Thymus (tissue), 14 donors: ENCODE measurements at places on chromosomes 4 and X. TPM values are rescaled to one million over a fixed set of nuclear protein-coding genes. Genes with fewer than 3 reads are reported as not detected.

GRCh38 chrX:23884427-23885024 is 23.2 kb downstream of the APOO start:
- H3K27me3 ChIP-seq, result no peaks in the 10 kb centered on the region
- no peak overlapping the region for H3K4me3 ChIP-seq
- no peak overlapping the region for H3K27ac ChIP-seq
- H3K4me1 ChIP-seq, result no peaks in the 10 kb centered on the region
- DNase-seq, result no peak

The RENBP gene
- total RNA-seq, result 9.3 TPM

The ERAS gene
- total RNA-seq, result not detected

DNA sequence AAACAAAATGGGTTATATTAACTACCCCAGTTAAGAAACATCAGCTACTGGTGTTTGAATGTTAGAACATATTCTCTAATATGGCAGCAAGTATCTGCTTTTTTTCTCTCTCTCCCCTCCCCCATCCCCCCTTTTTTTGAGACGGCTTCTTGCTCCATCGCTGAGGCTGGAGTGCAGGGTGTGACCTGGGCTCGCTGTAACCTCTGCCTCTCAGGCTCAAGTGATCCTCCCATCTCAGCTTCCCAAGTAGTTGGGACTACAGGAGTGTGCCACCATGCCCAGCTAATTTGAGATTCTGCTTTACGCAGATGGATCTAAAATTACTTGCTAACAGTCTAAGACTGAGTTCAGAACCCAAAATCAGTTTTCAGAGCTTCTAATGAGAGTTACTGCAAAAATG is 101.9 kb downstream of the AFF1 start:
- no peaks in the 10 kb centered on the region for H3K36me3 ChIP-seq
- H3K4me1 ChIP-seq, result no peaks in the 10 kb centered on the region
- no peak overlapping the region for H3K4me3 ChIP-seq
- H3K27ac ChIP-seq, result no peak overlapping the region
- no peak for DNase-seq

GRCh38 chrX:45497290-45497689 is 296.6 kb upstream of the DIPK2B start:
- no peaks in the 10 kb centered on the region for H3K36me3 ChIP-seq
- DNase-seq, result no peak
- no peak overlapping the region for H3K27ac ChIP-seq
- H3K4me1 ChIP-seq, result no peaks in the 10 kb centered on the region
- no peak overlapping the region for H3K4me3 ChIP-seq
- H3K27me3 ChIP-seq, result no peaks in the 10 kb centered on the region

The ZBTB49 gene
- total RNA-seq, result 4.5 TPM

DNA sequence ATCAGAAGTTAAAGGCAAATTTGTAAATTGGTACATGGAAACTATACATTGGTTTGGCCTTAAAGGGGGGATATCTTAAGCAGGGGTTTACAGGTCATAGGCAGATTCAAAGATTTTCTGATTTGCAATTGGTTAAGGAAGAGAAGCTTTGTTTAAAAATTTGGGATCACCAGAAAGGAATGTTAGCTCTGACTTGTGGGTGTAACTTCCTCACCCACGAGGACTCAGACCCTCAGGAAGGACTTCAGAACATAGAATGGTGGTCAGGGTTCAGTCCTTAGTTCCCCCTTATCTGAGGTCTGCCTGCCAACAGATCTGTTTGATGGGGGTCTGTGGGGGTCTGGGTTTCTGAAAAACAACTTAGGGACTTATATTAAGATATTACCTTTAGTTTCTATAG is 427.4 kb upstream of the DIPK2B start:
- H3K36me3 ChIP-seq, result no peaks in the 10 kb centered on the region
- no peak for DNase-seq
- H3K27me3 ChIP-seq, result no peaks in the 10 kb centered on the region
- no peak overlapping the region for H3K4me3 ChIP-seq

The UGT2B17 gene
- 0.28 TPM for total RNA-seq

- H3K27ac ChIP-seq, result no peak overlapping the region
- no peaks in the 10 kb centered on the region for H3K27me3 ChIP-seq
- DNase-seq, result no peak
- no peak overlapping the region for H3K4me3 ChIP-seq
- no peaks in the 10 kb centered on the region for H3K4me1 ChIP-seq
These were observed 252.4 kb upstream of the SLIT2 start for GRCh38 chr4:19999276-19999675.

The DRP2 gene
- 4.7 TPM for total RNA-seq

The CDS1 gene
- total RNA-seq, result 2.0 TPM

The IL15 gene
- 9.1 TPM for total RNA-seq

- no peak for DNase-seq
- H3K4me1 ChIP-seq, result no peaks in the 10 kb centered on the region
- H3K27ac ChIP-seq, result no peak overlapping the region
- H3K36me3 ChIP-seq, result no peaks in the 10 kb centered on the region
These were observed 432.8 kb downstream of the ANKRD50 start for GRCh38 chr4:124279741-124280140.

- no peaks in the 10 kb centered on the region for H3K27me3 ChIP-seq
- H3K27ac ChIP-seq, result peak within 1 kb of the TSS; percentile 99
- H3K4me3 ChIP-seq, result peak within 1 kb of the TSS; percentile 80
- H3K4me1 ChIP-seq, result peaks cover 9% of the 10 kb centered on the region
- H3K36me3 ChIP-seq, result no peaks in the 10 kb centered on the region
These were observed at the start of gene AASDH for GRCh38 chr4:56387023-56388001. Gene AASDH, minus strand, starts transcription at chr4:56387491. Its CDS starts 3,192 bp downstream, at chr4:56384299.

The GAGE1 gene
- not detected for total RNA-seq

GRCh38 chrX:20143111-20143510 is 1.5 kb upstream of the EIF1AX start:
- no peak overlapping the region for H3K27ac ChIP-seq
- no peak for DNase-seq
- peaks cover 7% of the 10 kb centered on the region for H3K4me1 ChIP-seq
- H3K27me3 ChIP-seq, result no peaks in the 10 kb centered on the region
- no peaks in the 10 kb centered on the region for H3K36me3 ChIP-seq

The CT45A1 gene
- total RNA-seq, result not detected

GRCh38 chr4:54076673-54077072 is 12.3 kb upstream of the CHIC2 start:
- DNase-seq, result no peak
- no peak overlapping the region for H3K4me3 ChIP-seq

The ESX1 gene
- total RNA-seq, result 0.05 TPM

DNA sequence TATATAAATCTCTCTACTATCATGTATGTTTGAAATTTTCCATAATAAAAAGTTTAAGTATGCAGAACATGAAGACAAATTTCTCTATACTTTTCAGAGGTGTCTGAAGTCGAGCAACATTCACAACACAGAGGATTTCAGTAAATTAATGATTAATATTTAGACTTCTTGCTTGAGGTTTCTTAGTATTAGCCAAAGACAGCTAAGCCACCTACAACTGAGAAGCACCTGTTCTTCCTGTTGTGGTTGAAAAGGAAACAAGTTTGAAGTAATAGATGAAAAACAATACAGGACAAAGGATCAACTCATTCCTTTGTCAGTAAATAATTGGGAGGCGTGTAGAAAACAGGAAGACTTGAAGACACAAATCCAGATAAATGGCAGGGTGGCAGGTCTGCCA is 21.1 kb downstream of the SCML1 start:
- no peaks in the 10 kb centered on the region for H3K36me3 ChIP-seq
- H3K27ac ChIP-seq, result no peak overlapping the region
- no peak overlapping the region for H3K4me3 ChIP-seq
- H3K27me3 ChIP-seq, result no peaks in the 10 kb centered on the region
- no peak for DNase-seq
- no peaks in the 10 kb centered on the region for H3K4me1 ChIP-seq

GRCh38 chr4:100929135-100929534 is 411.3 kb upstream of the EMCN start:
- no peak overlapping the region for H3K4me3 ChIP-seq
- no peak overlapping the region for H3K27ac ChIP-seq
- H3K36me3 ChIP-seq, result no peaks in the 10 kb centered on the region
- no peaks in the 10 kb centered on the region for H3K4me1 ChIP-seq
- H3K27me3 ChIP-seq, result no peaks in the 10 kb centered on the region

GRCh38 chrX:125407314-125407713 is 87.6 kb downstream of the TEX13C start:
- H3K27ac ChIP-seq, result no peak overlapping the region
- H3K36me3 ChIP-seq, result no peaks in the 10 kb centered on the region
- H3K4me3 ChIP-seq, result no peak overlapping the region

The MAGEA6 gene
- total RNA-seq, result not detected

DNA sequence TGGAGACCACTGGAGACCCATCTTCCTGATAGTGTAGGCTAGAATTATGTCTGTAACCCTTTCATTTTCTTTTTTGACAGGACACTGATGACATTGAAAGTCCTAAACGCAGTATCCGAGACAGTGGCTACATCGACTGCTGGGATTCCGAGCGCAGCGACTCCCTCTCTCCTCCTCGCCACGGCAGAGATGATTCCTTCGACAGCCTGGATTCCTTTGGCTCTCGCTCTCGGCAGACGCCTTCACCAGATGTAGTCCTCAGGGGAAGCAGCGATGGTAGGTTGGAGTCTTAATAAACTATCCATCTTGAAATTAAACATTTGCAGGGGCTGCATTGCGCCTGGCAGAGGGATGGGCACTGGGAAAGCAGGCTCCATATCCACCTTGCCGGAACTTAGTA is 75.4 kb downstream of the LIMCH1 start:
- H3K27ac ChIP-seq, result peak overlapping the region; percentile 7
- H3K4me3 ChIP-seq, result peak overlapping the region; percentile 17
- H3K4me1 ChIP-seq, result no peaks in the 10 kb centered on the region
- H3K27me3 ChIP-seq, result no peaks in the 10 kb centered on the region
- DNase-seq, result no peak

DNA sequence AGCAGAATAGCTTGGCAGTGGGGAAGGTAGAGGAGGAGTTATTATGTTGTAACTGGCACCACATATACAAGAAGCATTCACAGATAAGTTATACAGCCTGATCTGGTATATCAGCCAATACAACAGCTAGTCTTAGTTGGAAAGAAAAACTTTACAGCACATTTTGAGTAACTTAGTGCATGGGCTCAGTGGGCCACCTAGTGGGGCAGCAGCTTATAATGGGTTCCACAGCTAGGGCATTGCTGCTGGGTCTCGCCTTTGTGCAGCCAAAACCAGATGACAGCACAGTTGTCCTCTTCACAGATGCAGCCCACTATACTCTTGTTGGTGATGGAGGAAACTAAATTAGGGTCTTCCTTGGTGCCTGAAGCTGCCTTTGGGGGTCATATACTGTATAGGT is 448.1 kb upstream of the RASGEF1B start:
- no peaks in the 10 kb centered on the region for H3K36me3 ChIP-seq
- H3K4me3 ChIP-seq, result no peak overlapping the region
- no peak overlapping the region for H3K27ac ChIP-seq
- no peaks in the 10 kb centered on the region for H3K27me3 ChIP-seq
- no peaks in the 10 kb centered on the region for H3K4me1 ChIP-seq

DNA sequence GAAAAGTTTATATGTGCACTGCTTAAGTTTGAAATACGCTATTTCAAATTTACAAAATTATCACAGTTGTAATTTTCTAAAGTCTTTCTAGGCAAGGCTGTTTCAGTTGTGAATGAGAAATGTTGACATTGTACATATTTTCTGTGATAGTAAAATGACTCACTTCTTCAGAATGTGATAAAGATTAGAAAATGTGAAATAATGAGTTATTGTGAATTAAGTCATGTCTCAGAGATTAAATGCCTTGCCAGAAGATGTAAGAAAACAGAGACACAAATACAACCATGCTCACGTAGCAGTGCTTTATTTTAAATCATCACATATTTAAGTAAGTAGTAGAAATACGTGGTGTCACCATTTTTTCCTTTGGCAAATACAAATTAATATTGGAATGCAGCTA is 768 bp downstream of the CLCN4 start:
- no peaks in the 10 kb centered on the region for H3K4me1 ChIP-seq
- H3K36me3 ChIP-seq, result no peaks in the 10 kb centered on the region
- H3K27me3 ChIP-seq, result peaks cover 61% of the 10 kb centered on the region
- DNase-seq, result no peak
- H3K4me3 ChIP-seq, result no peak overlapping the region

DNA sequence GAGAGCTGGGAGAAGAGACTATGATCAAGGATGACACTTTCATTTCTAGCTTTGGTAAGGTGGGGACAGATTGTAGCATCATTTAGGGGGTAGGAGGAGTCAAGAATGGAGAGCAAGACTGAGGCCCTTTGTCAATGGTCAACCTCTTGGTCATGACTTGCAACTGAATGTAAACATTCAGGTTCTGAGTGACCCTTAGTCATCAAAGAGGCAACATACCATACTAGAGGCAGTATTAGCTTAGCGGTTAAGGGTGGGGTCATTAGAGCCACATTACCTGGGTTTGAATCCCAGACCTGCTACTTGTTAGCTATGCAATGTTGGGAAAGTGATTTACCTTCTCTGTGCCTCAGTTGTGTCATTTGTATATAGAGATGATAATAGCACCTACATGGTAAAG is 76.5 kb downstream of the MED28 start:
- H3K27ac ChIP-seq, result no peak overlapping the region
- H3K27me3 ChIP-seq, result no peaks in the 10 kb centered on the region
- no peak for DNase-seq
- H3K4me1 ChIP-seq, result no peaks in the 10 kb centered on the region
- no peaks in the 10 kb centered on the region for H3K36me3 ChIP-seq
